ENCODE measurements at places on chromosomes 5 and 9. TPM values are rescaled to one million over a fixed set of nuclear protein-coding genes. Genes with fewer than 3 reads are reported as not detected.
A peak's percentile ranks its signal among the peaks of the same experiment; 100 is the strongest.

OR2V1 gene
- not detected for polyA plus RNA-seq

SKP1 gene
- 1,107 TPM for polyA plus RNA-seq

EFCAB9 gene
- polyA plus RNA-seq = not detected

MRRF gene
- 18.4 TPM for polyA plus RNA-seq

RAB3C gene
- not detected for polyA plus RNA-seq

PCDH12 gene
- polyA plus RNA-seq = 0.09 TPM

PFDN1 gene
- 138 TPM for polyA plus RNA-seq

- H3K27ac ChIP-seq = no peak overlapping the region
- H3K27me3 ChIP-seq = peaks cover 24% of the 10 kb centered on the region
- no peak for DNase-seq
- no peaks in the 10 kb centered on the region for H3K4me1 ChIP-seq
- H3K4me3 ChIP-seq = no peak overlapping the region
These were observed 48.3 kb upstream of the SMARCA2 start for GRCh38 chr9:1966725-1967366.

GRCh38 chr5:58775701-58776262, 192.9 kb downstream of the RAB3C start:
- H3K4me3 ChIP-seq = no peak overlapping the region
- no peak for DNase-seq
- H3K4me1 ChIP-seq = no peaks in the 10 kb centered on the region

DNA sequence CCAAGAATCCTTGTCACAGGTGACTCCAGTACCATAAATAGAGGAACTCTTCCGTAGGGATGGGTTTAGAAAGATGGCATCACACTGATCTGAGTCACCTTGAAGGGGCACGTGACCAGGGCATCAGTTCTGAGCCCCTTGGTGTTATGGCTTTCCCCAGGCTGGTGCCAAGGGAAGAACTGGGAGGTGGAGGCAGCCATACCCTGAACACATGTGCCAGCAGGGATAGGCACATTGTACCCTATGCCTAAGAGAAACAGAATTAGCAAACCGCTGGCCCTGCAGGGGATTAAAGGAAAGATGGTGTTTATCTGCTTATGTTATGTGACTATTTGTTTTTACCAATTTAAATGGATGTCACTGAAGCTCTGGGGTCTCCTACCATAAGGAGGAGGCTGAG, 196.2 kb downstream of the RGS3 start:
- H3K4me3 ChIP-seq = no peak overlapping the region
- no peaks in the 10 kb centered on the region for H3K36me3 ChIP-seq
- no peak for DNase-seq
- no peaks in the 10 kb centered on the region for H3K4me1 ChIP-seq
- H3K27ac ChIP-seq = no peak overlapping the region

DNA sequence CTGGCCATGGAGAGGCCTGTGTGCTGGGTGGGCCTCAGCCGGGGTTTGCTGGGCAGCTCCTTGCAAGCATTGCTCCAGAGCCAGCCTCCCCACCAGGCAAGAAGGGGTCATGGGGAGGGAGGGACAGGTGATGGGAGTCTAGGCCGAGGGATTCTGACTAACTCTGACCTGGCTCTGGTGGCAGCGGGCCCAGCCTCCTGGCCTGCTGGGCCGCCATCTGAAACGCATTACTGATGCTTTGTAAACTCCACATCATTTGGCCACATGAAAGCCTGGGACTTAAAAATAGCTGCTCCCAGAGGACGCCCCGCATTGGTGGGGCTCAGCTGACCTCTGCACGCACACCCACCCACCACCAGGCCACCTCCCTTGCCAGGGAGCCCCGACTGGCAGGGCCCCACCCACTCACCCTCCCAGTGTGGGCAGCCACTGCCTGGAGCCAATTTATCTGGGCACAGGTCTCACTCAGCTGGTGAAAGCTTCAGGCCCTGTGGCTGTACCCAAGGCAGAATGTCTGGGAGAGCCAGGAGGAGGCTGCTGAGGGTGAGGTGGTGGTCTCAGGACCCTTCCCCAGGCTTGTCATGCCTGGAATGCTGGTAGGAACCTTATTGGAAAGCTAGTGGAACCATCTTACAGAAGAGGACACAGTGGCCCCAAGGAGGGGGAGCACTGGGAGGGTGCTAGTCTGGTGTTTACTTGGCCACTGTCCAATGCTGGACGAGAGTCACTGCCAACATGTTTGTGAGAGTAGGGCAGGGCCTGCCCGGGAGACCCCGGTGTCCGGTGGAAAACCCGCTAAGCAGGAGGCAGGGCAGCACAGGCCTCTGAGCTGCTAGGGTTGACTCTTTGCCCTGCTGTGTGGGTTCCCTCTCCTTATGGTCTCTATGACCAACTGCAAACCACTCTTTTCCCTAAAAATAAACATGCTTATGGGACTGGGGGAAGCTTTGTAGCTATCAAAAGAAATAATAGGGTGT, 10.8 kb downstream of the TCF7 start:
- no peaks in the 10 kb centered on the region for H3K27me3 ChIP-seq
- peak overlapping the region; percentile 61 for H3K27ac ChIP-seq
- peaks cover 9% of the 10 kb centered on the region for H3K4me1 ChIP-seq
- no peak for DNase-seq
- H3K36me3 ChIP-seq = no peaks in the 10 kb centered on the region

DNA sequence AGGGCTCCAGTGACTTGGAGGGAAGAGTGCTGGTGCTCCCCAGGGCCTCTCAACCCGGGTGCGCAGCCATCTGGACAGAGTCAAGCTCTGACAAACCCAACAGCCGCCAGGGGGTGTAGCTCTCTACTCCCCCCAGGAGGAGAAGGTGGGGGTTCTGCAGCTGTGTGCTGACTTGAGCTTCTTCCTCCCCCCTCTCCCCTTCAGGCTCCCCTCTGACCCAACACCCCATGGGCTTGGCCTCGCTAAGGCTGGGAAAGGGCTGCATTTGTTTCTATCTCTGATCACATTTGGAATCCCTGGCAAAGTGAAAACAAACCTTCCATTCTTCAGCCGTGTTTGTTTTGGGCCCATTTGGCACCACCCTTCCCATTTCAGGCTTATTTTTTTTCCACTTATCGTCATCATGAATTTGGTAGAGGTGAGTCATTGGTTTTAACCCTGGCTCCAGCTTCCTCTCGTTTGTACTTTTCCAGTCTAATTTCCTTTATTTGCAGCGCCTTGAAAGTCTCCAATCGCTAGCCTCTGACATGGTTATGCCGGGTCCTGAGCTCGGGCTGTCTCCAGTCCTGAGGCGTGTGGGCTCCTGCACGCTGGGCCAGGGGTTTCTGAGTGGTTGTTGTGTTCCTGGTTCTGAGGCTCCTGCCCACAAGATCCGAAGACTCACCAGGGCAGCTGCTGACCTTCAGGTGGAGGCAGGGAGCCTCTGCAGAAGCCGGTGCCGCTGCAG, 36.1 kb downstream of the DAP start:
- no peak for DNase-seq
- H3K36me3 ChIP-seq = peaks cover 13% of the 10 kb centered on the region
- peak overlapping the region; percentile 39 for H3K27ac ChIP-seq
- H3K27me3 ChIP-seq = no peaks in the 10 kb centered on the region
- no peak overlapping the region for H3K4me3 ChIP-seq
- H3K4me1 ChIP-seq = peaks cover 26% of the 10 kb centered on the region

- peak within 1 kb of the TSS; percentile 72 for H3K4me3 ChIP-seq
- DNase-seq = no peak
- H3K27me3 ChIP-seq = peaks cover 39% of the 10 kb centered on the region
These were observed at the start of gene SH3GL2 for GRCh38 chr9:17578911-17579793. TSS of gene SH3GL2 (plus strand) at chr9:17579066.

DNA sequence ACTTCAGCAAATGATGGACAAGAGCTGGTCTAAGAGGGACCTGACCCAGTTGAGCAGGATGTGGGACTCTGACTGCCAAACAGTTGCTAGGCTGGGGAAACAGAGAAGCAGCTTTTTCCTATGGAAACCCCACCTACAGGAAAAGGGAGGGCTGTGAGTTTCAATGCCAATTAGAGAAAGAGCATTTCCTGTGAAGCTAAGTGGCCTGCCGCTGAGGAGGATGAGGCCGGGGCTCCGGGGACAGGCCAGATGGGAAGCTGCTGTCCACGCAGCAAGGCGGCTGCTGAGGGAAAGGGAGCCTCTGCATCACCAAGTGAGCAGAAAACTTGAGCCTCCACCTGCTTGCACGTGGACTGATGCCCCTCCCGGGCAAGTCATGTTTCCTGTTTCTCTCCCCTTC, at the start of gene PCDH12:
Gene PCDH12, minus strand, starts transcription at position 90 of the 400 bp plus-strand sequence. CDS start 351 bp downstream, outside the sequence.
- no peak within 1 kb of the TSS for H3K4me3 ChIP-seq
- H3K27ac ChIP-seq = no peak within 1 kb of the TSS
- no peak for DNase-seq
- H3K27me3 ChIP-seq = peaks cover 25% of the 10 kb centered on the region
- peaks cover 21% of the 10 kb centered on the region for H3K4me1 ChIP-seq

DNA sequence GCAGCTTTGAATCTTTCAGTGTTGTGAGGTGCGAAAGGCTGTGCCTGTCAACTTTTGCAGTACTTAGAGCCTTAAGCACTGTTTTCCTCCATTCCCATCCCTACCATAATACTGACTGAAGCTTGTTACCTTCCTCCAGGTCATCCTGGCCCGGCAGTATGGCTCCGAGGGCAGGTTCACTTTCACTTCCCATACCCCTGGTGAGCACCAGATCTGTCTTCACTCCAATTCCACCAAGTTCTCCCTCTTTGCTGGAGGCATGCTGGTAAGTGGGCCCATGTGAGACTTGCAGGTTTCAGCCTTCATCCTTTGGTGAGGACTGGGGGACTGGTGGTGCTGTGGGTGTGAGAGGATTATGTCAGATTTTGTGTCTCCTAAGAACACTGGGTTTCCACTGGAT, 1.5 kb downstream of the TMED9 start:
- H3K4me3 ChIP-seq = no peak overlapping the region
- DNase-seq = no peak
- peaks cover 23% of the 10 kb centered on the region for H3K36me3 ChIP-seq
- peaks cover 23% of the 10 kb centered on the region for H3K4me1 ChIP-seq

GRCh38 chr5:139964994-139965565, 78.0 kb downstream of the NRG2 start:
- peaks cover 34% of the 10 kb centered on the region for H3K27me3 ChIP-seq
- no peak overlapping the region for H3K27ac ChIP-seq
- no peaks in the 10 kb centered on the region for H3K36me3 ChIP-seq
- H3K4me1 ChIP-seq = no peaks in the 10 kb centered on the region
- H3K4me3 ChIP-seq = no peak overlapping the region

DNA sequence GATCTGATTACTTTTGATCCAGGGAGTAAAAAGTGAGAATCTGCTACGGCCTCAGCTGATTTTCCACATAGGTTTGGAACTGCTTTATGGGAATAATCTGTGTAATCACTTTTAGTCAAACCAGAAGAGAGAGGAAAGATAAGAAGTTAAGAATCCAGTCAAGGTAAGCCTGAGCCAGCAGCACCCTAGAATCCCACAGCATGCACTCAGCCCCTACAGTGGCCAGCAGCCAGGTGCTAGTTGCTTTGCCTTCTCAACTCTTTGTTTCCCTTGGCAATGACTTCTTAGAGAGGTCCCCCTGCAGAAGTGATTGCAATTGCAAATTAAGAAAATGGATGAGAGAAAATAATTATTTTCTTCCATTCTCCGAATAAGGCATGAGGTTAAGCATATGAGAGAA, 59.7 kb upstream of the TMED7 start:
- no peak overlapping the region for H3K4me3 ChIP-seq
- DNase-seq = no peak
- H3K27me3 ChIP-seq = peaks cover 14% of the 10 kb centered on the region
- H3K27ac ChIP-seq = no peak overlapping the region
- no peaks in the 10 kb centered on the region for H3K36me3 ChIP-seq

GRCh38 chr5:14913096-14913495, 41.5 kb upstream of the ANKH start:
- no peak overlapping the region for H3K27ac ChIP-seq
- H3K4me3 ChIP-seq = no peak overlapping the region
- H3K4me1 ChIP-seq = no peaks in the 10 kb centered on the region
- H3K27me3 ChIP-seq = no peaks in the 10 kb centered on the region

GRCh38 chr9:79600466-79600865, 28.7 kb downstream of the TLE4 start:
- H3K27me3 ChIP-seq = no peaks in the 10 kb centered on the region
- H3K4me3 ChIP-seq = no peak overlapping the region
- H3K27ac ChIP-seq = peak overlapping the region; percentile 15
- no peak for DNase-seq

DNA sequence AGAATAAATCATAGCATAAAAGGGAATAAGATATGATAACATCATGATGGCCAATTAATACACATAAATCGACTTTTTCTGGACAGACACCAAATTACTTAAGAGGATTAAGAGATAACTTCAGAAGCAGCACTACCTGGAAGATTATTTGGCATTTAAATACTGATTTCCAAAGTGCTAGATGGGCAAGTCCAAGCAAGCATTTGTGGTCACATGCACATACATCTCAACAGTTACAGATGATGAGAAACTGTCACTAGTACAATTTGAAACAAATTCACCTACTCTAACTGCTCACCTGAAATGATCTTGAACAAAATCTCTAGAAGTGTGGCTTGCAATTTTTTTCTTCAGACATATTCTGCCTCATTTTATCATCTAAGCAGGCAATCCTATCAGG, 26.8 kb upstream of the RASGEF1C start:
- DNase-seq = no peak
- no peak overlapping the region for H3K27ac ChIP-seq
- no peaks in the 10 kb centered on the region for H3K4me1 ChIP-seq
- no peak overlapping the region for H3K4me3 ChIP-seq
- H3K27me3 ChIP-seq = no peaks in the 10 kb centered on the region

GRCh38 chr5:113235884-113236283, 198.9 kb downstream of the TSSK1B start:
- no peak overlapping the region for H3K4me3 ChIP-seq
- no peaks in the 10 kb centered on the region for H3K4me1 ChIP-seq
- H3K27me3 ChIP-seq = peaks cover 8% of the 10 kb centered on the region
- no peaks in the 10 kb centered on the region for H3K36me3 ChIP-seq
- no peak for DNase-seq

DNA sequence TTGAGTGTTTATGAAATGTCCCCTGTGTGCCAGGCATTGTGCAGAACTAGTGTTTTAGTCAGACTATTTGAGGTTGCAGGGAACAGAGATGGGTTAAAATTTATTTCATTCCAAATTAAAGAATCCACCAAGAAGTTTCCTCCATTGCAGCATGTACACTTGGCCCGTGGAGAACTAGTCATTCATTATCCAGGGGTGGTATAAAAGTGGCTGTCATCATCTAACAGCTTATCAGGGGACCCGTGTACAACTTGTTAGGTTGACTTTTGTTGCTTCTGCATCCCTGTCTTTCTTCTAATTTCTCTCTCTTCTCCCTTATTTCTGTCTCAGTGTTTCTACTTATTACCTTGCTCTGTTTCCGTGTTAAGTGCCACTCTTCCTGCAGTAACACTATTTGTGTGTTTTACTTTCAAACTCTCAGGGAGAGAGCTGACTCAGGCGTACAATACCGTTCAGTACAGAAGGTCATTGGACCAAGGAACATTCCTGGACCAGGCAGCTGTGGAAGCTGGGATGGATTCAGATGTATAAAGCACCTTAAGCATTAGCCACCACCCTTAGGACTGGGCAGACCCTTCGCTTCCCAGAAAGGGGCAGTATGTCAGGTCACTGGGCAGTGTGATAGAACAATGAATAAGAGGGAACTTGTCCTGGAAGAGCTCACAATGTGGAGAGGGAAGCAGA, 36.1 kb downstream of the MAP3K1 start:
- peak overlapping the region; percentile 82 for H3K4me3 ChIP-seq
- peaks cover 89% of the 10 kb centered on the region for H3K4me1 ChIP-seq
- H3K27me3 ChIP-seq = no peaks in the 10 kb centered on the region
- no peak for DNase-seq
- H3K36me3 ChIP-seq = no peaks in the 10 kb centered on the region
- H3K27ac ChIP-seq = peak overlapping the region; percentile 75
